ENCODE measurements at places on chromosomes 6 and 20.

DNA sequence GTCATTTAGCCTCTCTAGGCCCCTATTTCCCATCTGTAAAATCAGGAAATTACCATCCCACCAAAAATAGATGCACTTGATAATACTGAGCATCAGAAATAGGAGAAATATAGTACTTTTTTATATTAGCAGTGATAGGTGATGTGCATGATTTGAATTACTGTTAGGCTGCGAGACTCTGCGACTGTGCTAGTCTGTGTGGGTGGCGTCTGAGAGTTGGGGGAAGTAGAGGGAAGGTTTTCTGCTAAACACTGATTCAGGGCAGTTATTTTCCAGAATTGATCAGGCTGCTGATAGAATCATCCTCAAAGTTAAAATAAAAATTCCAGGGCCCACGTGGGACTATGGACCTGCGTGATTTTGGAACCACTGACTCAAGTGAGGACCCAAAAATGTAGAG, 60.4 kb upstream of the ARMH2 start:
- no peak for DNase-seq

- DNase-seq = no peak
These were observed 787 bp downstream of the JPH2 start for GRCh38 chr20:44186201-44186600.

DNA sequence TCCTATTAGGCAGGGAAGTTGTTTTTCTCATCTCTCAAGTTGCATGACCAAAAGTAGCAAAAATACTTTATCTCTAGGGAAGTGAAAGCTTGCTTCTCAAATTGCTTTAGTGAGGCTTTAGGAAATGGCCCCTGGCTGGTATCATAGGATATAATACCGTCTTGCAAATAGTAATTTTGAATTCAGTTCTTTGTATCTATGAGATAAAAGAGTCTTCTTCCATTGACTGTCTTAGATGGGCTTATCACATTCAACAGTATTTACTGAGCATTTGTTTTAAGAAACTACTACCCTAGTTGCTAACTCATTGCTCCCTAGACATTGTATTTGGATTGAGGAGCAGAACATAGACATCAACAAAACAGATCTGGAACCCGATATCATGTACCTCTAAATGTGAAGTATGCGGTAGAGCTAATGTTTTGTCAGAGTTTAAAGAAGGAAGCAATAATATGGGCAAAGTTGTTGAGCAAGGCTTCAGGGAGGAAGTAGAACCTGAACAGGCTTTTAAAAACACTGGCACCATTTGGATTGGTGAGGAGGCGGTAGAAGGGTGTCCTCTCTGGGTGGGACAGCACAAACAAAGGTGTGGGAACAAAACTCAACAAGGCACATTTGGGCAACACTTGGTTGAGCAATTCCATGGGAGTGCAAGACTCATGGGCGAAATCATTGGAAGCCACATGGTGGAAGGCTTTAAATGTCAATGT, 101.5 kb downstream of the SGK1 start:
- no peak for DNase-seq

GRCh38 chr6:16689788-16690607, 71.3 kb downstream of the ATXN1 start:
- DNase-seq = no peak

GRCh38 chr20:59104831-59105230, 58.8 kb upstream of the ZNF831 start:
- DNase-seq = no peak

- peak; percentile 92 for DNase-seq
These were observed 23.6 kb upstream of the ANKRD60 start for GRCh38 chr20:58251979-58252591.

DNA sequence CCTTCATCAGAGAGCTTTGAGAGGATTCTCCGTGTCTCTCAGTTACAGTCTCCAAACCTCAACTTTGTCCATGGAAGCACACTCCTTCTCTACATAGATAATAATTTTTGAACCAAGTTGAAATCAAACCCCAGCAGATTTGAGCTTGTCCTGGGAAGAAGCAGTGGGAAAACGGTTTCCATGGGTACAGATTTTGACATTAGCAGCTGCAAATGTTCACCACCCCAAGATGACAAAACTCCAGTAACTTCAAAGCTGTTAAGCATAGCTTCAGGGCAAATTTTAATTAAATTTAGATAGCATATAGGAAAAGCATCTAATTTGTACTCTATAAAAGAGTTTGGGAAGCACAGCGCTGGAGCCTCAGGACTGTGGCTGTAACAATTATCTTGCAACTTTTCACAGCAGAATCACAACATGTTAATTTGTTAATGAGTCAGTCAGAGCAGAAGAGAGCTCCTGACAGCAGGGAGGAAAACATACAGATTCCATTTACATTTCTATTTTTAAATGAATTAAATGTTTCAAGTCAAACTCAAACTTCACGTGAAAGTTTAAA, 240.7 kb downstream of the BMP7 start:
- no peak for DNase-seq

GRCh38 chr6:88761237-88762031, 202.0 kb downstream of the RNGTT start:
- DNase-seq = no peak

GRCh38 chr20:13102237-13102636, 93.5 kb downstream of the SPTLC3 start:
- no peak for DNase-seq

DNA sequence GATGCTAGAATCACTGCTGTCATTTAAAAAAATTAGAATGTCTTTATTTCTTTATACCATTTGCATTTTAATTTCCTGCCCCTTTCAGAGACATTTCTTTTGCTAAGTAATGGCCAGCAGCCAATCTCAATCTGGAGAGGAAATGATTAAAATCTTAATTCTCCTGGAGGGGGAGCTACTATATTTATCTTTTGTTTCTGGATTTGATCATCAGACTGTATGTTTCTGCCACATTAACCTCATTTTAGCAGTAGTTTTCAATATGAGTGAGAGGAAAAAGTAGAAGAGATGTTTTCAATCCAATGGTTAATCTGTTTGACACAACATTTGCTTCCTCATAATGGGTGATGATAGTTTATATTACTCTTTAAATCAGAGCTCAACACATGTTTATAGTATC, 138.0 kb downstream of the FUT9 start:
- no peak for DNase-seq

GRCh38 chr6:52834481-52834880, 6.1 kb downstream of the GSTA5 start:
- DNase-seq = no peak

DNA sequence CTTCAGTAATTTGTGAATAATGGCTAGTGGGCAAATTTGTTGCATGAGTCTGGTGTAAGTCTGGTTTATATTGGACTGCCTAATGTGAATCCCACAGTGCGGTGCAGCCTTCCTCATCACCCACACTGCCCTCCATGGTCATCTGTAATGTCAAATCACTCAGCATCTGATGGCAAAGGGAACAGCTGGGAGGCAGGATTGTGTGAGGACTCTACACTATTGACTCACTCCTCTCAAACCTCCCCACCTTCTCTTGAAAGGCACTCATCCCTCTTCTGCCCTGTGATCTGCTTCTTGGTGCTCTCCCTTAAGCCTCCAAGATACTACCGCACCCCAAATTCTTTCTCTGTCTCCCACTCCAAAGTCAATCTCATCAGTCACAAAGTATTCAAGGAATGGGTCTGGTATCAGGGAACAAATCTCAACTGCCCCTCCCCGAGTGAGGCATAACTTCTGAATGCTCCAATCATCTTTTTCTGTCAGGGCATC, 146.0 kb upstream of the BEND6 start:
- DNase-seq = no peak

DNA sequence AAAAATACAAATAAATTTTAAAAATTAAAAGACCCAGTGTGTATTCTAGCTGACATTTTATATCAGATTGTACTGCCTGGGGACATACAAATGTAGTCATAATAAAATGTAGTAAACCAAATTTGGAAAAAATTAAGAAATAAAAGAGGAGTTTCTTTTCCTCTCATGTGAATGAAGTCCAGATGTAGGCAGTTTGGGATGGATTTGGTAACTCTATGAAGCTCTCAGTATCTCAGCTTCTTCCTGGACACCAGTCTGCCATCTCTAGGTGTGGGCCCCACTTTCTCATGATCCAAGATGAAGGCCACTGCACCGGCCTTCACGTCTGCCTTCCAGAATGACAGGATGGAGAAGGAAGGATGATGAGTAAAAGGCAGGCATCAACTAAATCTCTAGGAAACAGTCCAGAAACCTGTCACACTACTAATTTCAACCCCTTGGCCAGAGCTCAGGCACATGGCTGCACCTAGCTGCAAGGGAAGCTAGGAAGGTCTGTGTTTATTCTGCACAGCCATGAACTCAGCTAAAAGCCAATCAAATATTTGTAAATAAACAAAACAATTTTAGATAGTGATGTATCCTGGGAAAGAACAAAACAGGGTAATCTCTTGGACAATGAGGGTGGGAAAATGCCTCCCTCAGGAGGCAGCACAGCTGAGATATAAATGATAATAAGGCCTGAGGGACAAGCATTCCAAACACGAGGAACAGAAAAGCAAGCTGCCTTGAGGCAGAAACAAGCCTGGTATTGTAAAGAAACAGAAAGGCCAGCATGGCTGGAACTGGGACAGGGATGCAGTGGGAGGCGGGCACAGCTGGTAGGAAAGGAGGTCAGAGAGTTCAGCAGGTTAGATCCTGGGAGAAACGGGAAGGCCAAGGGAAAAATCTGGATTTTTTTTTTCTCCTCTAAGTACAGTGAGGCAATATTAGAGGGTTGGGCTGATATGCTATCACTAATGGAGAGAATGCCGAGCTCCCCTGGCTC, 88.5 kb upstream of the PTPN1 start:
- no peak for DNase-seq

- DNase-seq = no peak
These were observed 247.9 kb downstream of the ZFAND3 start for GRCh38 chr6:38067263-38067980.

- DNase-seq = peak; percentile 50
These were observed 278 bp downstream of the UST start for GRCh38 chr6:148747145-148747470.

DNA sequence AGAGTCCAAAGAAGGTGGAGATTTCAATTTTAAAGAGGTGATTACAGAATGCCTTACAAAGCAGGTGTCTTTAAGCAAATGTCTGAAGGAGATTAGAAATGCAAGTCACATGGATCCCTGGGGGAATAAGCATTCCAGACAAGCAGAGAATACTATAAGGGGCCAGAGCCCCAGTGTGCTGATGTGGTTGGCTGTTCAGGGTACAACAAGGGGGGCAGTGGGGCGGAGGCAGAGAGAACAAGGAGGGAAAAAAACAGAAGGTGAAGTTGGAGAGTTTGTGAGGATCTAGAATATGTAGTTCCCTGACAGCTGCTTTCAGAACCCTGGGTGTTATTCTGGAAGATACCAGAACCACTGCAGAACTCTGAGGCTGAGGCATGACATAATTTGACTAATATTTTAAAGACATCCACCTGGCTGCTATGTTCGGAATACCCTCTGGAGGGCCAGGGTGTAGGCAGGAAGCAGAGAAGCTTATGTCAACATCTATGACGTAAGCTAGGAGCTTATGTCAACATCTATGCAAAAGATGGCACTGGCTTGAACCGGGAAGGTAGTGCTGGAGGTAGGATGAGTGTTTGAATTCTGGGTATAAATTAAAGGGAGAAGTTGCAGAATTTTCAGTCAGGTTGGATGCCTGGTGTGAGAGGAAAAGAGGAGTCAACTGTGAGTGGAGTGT, 276.3 kb upstream of the AGPAT4 start:
- DNase-seq = peak; percentile 20

DNA sequence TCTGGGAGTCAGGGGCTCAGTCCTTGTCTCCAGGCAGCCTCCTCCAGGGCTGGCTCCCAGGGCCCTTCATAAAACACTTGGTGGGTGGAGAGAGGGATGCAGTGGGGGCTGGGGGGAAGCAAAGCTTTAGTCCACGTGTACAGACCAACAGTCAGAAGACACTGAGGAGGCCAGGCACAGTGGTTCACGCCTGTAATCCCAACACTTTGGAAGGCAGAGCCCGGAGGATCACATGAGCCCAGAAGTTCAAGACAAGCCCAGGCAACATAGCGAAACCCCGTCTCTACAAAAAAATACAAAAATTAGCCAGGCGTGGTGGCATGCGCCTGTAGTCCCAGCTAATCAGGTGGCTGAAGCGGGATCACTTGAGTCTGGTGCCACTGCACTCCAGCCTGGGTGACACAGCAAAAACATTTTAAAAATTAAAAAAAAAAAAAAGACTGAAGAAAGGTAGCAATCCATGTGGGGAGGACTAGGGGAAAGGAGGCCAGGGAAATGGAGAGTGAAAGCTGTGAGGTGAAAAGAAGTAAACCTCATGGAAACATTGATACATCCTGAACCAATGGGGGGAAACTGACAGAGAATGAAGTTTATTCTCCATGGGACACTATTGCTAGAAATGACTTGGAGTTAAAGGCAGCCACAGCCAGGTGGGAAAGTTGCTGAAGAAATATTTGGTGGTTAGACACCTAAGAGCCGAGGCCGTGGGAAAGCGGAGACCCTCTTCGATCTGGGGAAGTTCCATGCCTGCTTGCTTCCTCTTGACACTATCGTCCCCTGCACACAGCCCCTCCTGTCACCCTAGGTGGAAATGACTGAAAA, 35.4 kb downstream of the PIM1 start:
- no peak for DNase-seq

GRCh38 chr20:45138561-45139300, 14.5 kb upstream of the WFDC12 start:
- DNase-seq = peak; percentile 38

DNA sequence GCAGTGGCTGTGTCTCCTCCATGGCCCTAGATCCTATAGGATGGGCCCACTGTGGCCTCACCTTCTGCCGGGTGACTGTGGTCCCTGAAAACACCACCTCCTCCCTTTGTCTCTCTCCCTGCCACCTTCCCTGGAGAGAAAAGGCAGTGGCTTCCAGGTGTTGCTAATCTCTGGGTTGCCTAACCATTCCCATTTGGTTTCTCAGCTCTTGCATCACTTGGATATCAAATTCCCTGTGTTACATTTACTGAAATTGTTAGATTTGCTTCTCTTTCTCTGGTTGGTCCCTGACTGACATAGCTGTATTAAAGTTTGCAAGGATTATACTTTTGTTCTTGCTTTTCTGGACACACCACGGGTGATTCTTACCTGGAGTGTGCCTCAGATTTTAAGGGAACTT, 9.3 kb upstream of the ZFP64 start:
- DNase-seq = no peak

DNA sequence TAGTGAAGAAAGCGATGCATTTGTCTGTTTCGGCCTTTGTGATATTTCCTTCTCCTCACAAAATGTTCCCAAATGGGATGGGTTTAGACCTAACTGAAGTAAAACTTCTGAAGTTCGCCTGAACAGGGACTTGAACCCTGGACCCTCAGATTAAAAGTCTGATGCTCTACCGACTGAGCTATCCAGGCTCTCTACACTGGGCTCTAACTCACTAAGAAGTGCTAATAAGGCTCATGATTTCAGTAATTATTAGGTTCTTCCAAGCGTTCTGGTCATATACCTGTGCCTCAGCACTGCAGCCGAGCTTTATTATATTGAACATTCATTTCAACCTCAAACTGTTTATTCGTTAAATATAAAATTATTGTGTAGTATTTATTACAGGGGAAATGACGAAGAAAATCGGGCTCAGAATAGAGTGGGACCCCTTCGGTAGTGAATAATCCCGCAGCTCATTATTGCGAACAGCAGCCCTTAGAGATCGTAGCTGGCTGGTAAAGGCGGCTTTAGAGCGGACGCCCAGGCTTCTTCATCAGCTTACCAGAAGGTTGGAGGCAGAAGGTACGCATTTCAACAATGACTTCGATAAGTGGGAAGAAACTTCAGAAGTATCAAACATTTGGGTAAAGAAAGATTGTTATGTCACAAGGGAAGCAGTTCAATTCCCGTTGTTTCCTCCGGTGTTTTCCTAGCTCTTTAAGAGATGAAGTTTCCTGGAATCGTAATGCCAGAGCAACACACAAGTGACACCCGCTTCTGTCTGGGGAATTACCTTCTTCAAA, 119.0 kb upstream of the ZNF184 start:
- peak; percentile 74 for DNase-seq

All from RKO (cell line).